Type B pancreatic cell (in vitro differentiated cells): ENCODE measurements at places on chromosomes 7 and 10. TPM values are rescaled to one million over a fixed set of nuclear protein-coding genes. Genes with fewer than 3 reads are reported as not detected.

DNA sequence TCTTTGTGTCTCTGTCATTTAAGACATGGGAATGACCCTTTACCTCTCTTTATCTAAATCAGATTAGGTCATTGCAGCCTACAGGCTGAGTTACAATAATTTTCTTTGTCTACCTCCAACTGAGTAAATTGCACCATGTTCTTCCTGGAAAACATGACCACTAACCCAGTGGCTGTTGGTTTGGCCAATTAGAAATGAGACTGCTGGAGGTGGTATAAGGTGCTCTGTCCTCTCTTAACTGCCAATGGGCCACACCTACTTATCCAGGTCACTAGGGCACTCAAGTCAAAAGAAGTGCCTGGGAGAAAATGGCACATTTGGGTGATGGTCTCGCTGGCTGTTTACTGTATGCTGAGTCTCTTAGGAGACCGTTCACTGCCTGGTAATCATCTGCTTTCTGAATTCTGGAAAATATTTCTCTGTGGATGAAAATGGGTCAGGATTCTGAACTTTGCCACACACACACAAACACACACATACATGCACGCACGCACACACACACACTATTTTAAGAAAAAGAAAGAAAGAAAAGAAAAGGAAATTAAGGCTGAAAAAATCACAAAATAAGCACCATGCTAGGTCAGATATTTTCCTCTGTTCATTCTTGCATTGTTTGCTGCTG, 16.4 kb downstream of the STAMBPL1 start:
- no peak for DNase-seq
- peak overlapping the region; percentile 68 for H3K27ac ChIP-seq
- H3K36me3 ChIP-seq, result no peaks in the 10 kb centered on the region
- peaks cover 33% of the 10 kb centered on the region for H3K4me1 ChIP-seq
- H3K27me3 ChIP-seq, result no peaks in the 10 kb centered on the region

GRCh38 chr7:127473409-127473808, 80.9 kb upstream of the ZNF800 start:
- DNase-seq, result no peak
- H3K4me1 ChIP-seq, result no peaks in the 10 kb centered on the region
- no peak overlapping the region for H3K4me3 ChIP-seq
- H3K27me3 ChIP-seq, result peaks cover 3% of the 10 kb centered on the region

DNA sequence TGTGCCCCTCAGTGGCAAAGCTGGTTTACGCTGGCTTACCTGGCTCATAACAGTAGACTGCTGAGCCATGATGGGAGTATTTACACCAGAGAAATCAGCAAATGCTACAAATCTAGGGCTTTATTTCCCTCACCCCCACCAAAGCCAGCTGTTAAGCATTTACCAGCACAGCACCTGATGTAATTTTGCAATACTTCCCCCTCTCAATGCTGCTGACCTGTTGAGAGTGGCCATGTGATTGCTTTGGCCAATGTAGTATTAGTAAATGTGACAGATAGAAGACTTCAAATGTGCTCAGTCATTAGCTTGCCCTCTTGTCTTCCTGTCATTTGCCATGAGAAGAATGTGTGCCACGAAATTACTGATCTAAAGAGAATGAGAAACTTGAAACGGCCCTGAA, 46.6 kb downstream of the HERPUD2 start:
- peaks cover 22% of the 10 kb centered on the region for H3K4me1 ChIP-seq
- peaks cover 33% of the 10 kb centered on the region for H3K36me3 ChIP-seq
- H3K27me3 ChIP-seq, result no peaks in the 10 kb centered on the region
- peak overlapping the region; percentile 50 for H3K27ac ChIP-seq
- H3K4me3 ChIP-seq, result peak overlapping the region; percentile 60

- peak; percentile 64 for DNase-seq
- H3K27me3 ChIP-seq, result peaks cover 39% of the 10 kb centered on the region
- H3K27ac ChIP-seq, result no peak overlapping the region
- peaks cover 10% of the 10 kb centered on the region for H3K4me1 ChIP-seq
- no peaks in the 10 kb centered on the region for H3K36me3 ChIP-seq
These were observed 666 bp downstream of the SMKR1 start for GRCh38 chr7:129502708-129503685.

DNA sequence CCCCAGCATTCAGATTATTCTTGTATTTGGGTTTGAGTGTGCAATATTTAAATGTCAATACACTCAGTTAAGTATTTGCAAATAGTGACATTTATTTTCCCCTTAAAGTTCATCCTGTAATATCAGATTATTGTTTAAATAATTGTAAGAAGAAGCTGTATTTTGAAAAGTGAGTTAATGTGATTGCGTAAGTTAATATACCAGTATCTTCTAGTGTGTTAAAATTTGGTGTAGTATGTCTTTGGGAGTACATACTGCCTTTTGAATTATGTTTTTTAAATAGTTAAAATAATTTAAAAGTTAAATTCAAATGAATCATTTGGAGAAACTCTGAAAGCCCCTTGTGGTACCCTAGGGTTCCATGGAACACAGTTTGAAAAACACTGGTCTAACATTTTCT, 28.6 kb downstream of the LRMDA start:
- DNase-seq, result no peak
- peaks cover 51% of the 10 kb centered on the region for H3K27me3 ChIP-seq
- no peak overlapping the region for H3K27ac ChIP-seq
- H3K4me3 ChIP-seq, result no peak overlapping the region
- no peaks in the 10 kb centered on the region for H3K36me3 ChIP-seq

GRCh38 chr10:50577681-50578350, 45.9 kb downstream of the SGMS1 start:
- no peak for DNase-seq
- peak overlapping the region; percentile 16 for H3K27ac ChIP-seq
- peaks cover 32% of the 10 kb centered on the region for H3K4me1 ChIP-seq

DNA sequence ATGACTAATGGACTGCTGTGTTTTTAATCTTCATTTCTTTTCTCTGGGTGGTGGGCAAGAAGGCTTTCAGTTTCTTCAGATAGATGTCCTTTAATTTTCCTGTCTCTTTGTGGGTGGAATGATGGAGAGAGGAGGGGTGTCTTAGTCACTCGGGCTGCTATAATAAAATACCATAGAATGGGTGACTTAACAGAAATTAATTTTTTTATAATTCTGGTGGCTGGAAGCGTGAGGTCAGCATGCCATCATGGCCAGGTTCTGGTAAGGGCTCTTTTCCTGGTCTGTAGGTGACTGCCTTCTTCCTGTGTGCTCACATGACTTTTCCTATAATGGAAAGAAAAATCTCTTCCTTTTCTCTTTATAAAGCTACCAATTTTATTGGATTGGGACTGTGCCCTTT, 6.3 kb downstream of the RSBN1L start:
- H3K27me3 ChIP-seq, result no peaks in the 10 kb centered on the region
- peaks cover 25% of the 10 kb centered on the region for H3K4me1 ChIP-seq
- no peak overlapping the region for H3K27ac ChIP-seq
- DNase-seq, result no peak
- H3K4me3 ChIP-seq, result no peak overlapping the region

DNA sequence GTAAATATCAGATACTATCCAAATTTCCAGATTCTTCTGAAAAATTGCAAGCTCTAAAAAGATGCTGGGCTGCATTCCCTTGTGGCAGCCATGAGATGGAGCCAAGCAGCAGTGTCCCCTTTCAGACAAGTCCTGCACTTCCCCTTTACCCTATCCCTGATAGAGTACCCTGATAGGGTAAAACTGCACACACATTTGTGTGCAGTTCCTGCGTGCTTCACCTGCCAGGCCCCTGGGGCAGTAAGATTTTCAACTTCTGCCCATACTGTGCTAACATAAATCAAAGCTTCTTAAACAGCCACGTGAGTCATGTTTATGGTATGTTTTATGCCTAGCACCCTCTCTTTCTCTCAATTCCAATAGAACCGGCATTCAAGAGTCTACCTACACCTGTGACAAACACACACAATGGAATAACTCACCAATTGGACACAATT, 52.2 kb downstream of the IFIT5 start:
- no peak overlapping the region for H3K4me3 ChIP-seq
- H3K36me3 ChIP-seq, result no peaks in the 10 kb centered on the region
- peaks cover 13% of the 10 kb centered on the region for H3K4me1 ChIP-seq
- H3K27ac ChIP-seq, result peak overlapping the region; percentile 70

DNA sequence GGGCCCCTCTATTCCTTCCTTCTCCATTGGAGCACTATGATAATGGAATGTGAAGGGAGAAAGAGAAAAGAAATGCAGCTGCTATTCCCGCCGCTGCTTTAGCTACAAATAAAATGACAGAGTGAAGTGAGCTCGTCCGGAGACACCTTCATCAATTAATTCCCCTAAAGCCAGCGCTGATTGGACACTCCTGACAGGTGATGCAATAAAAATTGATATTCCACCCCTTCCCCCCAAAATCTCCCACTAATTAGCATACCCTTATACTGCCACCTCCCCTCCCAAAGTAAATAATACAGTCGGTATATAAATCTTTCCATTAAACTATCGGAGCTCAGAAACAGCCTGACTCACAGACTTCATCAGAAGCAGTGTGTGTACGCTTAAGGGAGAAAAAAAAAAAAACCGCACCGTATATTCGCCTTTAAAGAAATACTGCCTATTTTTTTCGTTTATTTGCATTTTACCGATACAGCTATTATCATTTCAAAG, 7.3 kb downstream of the SKIDA1 start:
- peaks cover 13% of the 10 kb centered on the region for H3K36me3 ChIP-seq
- DNase-seq, result no peak
- H3K4me3 ChIP-seq, result peak overlapping the region; percentile 94
- peak overlapping the region; percentile 94 for H3K27ac ChIP-seq
- peaks cover 41% of the 10 kb centered on the region for H3K4me1 ChIP-seq
- H3K27me3 ChIP-seq, result peaks cover 4% of the 10 kb centered on the region

- peaks cover 29% of the 10 kb centered on the region for H3K4me1 ChIP-seq
- peak within 1 kb of the TSS; percentile 79 for H3K27ac ChIP-seq
- H3K4me3 ChIP-seq, result peak within 1 kb of the TSS; percentile 93
- H3K27me3 ChIP-seq, result peaks cover 26% of the 10 kb centered on the region
- peak; percentile 84 for DNase-seq
- no peaks in the 10 kb centered on the region for H3K36me3 ChIP-seq
These were observed at the start of gene WDR86 for GRCh38 chr7:151409667-151410404. Gene WDR86, minus strand, starts transcription at chr7:151410038. Its CDS starts 449 bp downstream, at chr7:151409589.

GRCh38 chr7:149081914-149082313, 8.6 kb downstream of the ZNF786 start:
- DNase-seq, result no peak
- no peak overlapping the region for H3K27ac ChIP-seq
- no peaks in the 10 kb centered on the region for H3K4me1 ChIP-seq
- H3K36me3 ChIP-seq, result peaks cover 43% of the 10 kb centered on the region

GRCh38 chr10:93553482-93554315, 12.8 kb upstream of the FFAR4 start:
- H3K27me3 ChIP-seq, result no peaks in the 10 kb centered on the region
- no peaks in the 10 kb centered on the region for H3K36me3 ChIP-seq
- no peak for DNase-seq
- no peak overlapping the region for H3K27ac ChIP-seq
- H3K4me3 ChIP-seq, result no peak overlapping the region

DNA sequence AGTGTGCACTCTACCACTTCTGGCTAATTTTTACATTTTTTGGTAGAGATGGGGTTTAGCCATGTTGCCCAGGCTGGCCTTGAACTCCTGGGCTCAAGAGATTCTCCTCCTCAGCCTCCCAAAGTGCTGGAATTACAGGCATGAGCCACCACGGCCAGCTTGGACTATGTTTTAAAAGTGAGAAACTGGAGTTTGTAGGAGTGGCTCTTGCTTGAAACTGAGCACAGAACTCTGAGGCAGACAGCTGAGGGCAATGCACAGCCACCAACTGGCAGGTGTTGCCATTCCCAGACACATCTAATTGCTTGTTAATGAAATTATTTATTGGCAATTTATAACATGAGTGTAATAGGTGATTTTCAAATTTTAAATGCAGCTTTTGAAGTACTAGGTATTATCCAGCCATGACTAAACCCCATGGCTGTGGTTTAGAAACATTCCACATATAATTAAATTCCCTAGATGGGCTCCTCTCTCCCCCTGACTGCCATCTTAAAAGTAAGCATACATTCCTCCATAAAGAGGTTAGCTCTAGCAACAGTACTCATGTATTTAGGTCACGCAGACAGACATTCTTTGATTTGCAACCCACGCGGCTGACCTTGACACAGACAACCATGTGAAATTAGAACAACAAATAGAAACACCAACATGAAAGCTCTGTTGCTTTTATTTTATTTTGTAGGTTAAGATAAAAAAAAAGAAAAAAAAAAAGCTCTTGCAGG, 19.8 kb downstream of the PANK1 start:
- H3K4me1 ChIP-seq, result peaks cover 25% of the 10 kb centered on the region
- H3K27me3 ChIP-seq, result no peaks in the 10 kb centered on the region
- H3K4me3 ChIP-seq, result no peak overlapping the region
- DNase-seq, result no peak
- no peak overlapping the region for H3K27ac ChIP-seq

DNA sequence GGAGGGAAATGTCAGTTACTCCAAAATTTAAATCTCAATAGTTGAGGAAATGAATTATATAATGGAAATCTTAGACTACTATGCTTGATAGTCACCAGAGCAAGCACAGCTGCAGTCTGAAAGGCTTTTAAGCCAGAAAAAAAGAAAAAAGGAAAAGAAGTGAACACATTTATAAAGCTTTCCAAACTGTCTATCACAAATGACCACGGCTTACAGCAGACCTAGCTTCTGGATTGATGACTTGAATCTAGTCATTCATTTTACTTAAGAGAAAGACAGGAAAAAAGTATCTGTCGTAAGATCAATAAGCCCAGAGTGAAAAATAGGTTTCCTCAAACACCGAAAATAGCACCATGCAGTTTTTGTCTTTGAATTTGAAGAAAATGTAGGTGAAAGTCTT, 67.9 kb upstream of the OGDHL start:
- no peak for DNase-seq
- H3K4me3 ChIP-seq, result no peak overlapping the region
- peaks cover 19% of the 10 kb centered on the region for H3K4me1 ChIP-seq
- no peak overlapping the region for H3K27ac ChIP-seq

GRCh38 chr7:139526578-139527544, 3.4 kb downstream of the CLEC2L start:
- DNase-seq, result no peak
- no peak overlapping the region for H3K4me3 ChIP-seq
- H3K36me3 ChIP-seq, result no peaks in the 10 kb centered on the region
- no peak overlapping the region for H3K27ac ChIP-seq
- H3K27me3 ChIP-seq, result peaks cover 65% of the 10 kb centered on the region

DNA sequence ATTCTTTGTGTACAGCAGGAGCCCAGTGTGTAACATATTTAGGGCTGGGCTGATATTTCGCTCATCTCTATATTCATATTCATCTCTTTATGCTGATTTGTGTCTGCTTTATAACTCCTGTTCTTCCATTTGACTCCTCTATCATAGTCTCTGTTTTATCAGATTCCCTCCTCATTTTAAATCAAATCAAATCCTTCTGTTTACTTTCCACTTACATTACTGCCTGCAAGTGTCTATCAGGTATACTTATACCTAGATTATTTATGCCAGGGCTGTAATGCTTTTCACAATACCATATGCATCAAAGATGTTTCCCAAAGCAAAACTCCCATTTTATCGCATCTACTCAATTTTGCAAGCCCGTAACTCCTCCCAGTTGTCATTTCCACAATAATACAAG, 990.7 kb downstream of the SORCS1 start:
- H3K36me3 ChIP-seq, result no peaks in the 10 kb centered on the region
- no peak overlapping the region for H3K4me3 ChIP-seq
- H3K27me3 ChIP-seq, result no peaks in the 10 kb centered on the region
- DNase-seq, result no peak

Gene AQP1
- total RNA-seq, result 1.7 and 6.0 TPM in 2 replicates

Gene SMIM30
- 43.6 and 48.1 TPM in 2 replicates for total RNA-seq

Gene DNAJC12
- total RNA-seq, result 15.7 and 19.4 TPM in 2 replicates

Gene PTF1A
- total RNA-seq, result 0.51 and 1.4 TPM in 2 replicates

Gene OR2A7
- total RNA-seq, result 4.2 and 13.7 TPM in 2 replicates

Gene C10orf105
- total RNA-seq, result 0.31 TPM in 1 of 2 replicates, not detected in the other

Gene MYO3A
- 11.2 and 12.5 TPM in 2 replicates for total RNA-seq

Gene SLC25A28
- total RNA-seq, result 29.5 and 33.9 TPM in 2 replicates

Gene NRAP
- total RNA-seq, result 0.05 TPM in 1 of 2 replicates, not detected in the other

Gene SKIDA1
- total RNA-seq, result 9.6 and 24.3 TPM in 2 replicates

Gene AGAP6
- 11.3 and 16.2 TPM in 2 replicates for total RNA-seq

Gene GSDME
- total RNA-seq, result 5.6 and 10.8 TPM in 2 replicates

Gene TDRD1
- total RNA-seq, result not detected in 2 replicates
